ENCODE measurements at places on chromosomes 6 and 20.

GRCh38 chr6:170003451-170004160 is 252.2 kb downstream of the ERMARD start:
- no peak overlapping the region for H3K4me3 ChIP-seq
- H3K36me3 ChIP-seq: no peaks in the 10 kb centered on the region
- H3K27ac ChIP-seq: no peak overlapping the region
- DNase-seq: no peak
- no peaks in the 10 kb centered on the region for H3K27me3 ChIP-seq
- no peaks in the 10 kb centered on the region for H3K4me1 ChIP-seq

DNA sequence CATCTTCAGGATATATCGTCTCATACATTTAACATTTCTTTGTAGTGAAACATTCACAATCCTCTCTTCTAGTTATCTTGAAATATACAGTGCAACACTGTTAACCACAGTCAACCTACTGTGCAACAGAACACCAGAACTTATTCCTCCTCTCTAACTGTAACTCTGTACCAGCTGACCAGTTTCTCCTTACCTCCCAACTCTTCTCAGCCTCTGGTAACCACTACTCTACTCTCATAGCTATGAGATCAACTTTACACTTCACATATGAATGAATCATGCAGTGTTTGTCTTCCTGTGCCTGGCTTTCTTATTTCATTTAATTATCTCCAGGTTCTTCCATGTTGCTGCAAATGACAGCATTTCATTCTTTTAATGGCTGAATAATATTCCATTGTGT is 337.6 kb downstream of the BTBD9 start:
- H3K36me3 ChIP-seq: no peaks in the 10 kb centered on the region
- H3K4me1 ChIP-seq: no peaks in the 10 kb centered on the region
- no peak overlapping the region for H3K4me3 ChIP-seq
- H3K27me3 ChIP-seq: no peaks in the 10 kb centered on the region

DNA sequence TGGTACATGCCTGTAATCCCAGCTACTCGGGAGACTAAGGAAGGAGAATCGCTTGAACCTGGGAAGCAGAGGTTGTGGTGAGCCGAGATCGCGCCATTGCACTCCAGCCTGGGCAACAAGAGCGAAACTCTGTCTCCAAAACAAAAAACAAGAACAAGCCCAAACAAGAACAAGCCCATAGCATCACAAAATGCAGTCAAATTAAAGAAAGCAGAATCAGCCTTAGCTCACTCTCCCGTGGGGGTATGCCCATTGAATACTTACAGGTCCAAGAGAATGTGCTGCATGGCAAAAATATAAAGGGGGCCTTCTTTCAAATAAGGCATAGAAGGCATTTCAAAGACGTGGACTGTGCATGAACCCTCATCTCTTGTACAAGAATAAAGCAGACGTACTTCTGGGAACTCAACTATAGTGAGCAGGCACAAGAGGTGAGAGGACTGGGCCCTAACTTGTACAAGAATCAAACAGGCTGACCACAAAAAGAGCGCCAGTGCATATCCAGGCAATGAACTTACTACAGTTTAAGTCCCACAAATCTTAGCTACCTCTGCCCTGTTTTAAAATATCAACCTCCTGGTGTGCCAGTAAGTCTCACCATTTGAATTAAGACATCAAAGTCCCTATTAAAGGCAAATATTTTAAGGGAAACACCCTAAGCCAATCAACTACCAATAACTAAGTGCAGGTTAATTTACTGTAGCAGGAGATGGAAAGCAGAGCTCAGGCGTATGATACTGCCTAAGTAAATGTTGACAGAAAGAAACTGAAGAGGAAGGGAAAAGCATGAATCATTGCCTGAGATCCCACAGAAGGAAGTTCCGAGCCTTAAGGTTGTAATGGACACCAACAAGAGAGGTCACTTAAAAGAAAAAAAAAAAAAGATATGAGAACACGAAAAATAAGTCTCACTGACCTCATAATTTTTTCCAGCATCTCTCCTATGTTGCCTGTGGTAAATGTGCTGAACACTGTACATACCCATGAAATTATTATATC is 37.4 kb downstream of the TOMM6 start:
- DNase-seq: no peak
- H3K4me1 ChIP-seq: no peaks in the 10 kb centered on the region
- H3K27me3 ChIP-seq: no peaks in the 10 kb centered on the region
- H3K4me3 ChIP-seq: no peak overlapping the region

DNA sequence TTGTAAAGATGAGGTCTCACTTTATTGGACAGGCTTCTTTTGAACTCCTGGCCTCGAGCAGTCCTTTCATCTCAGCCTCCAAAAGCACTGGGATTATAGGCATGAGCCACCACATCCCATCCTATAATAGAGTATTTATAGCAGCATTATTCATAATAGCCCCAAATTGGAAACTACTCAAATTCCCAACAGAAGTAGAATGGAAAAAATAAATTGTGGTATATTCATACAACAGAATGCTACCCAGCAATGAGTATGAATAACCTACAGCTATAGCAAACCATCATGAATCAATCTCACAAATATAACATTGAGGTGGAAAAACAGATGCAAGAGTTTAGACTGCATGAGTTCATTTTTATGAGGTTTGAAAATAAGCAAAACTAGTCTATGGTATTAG is 84.8 kb upstream of the BTBD3 start:
- no peak for DNase-seq
- no peaks in the 10 kb centered on the region for H3K36me3 ChIP-seq
- H3K4me3 ChIP-seq: no peak overlapping the region
- H3K27me3 ChIP-seq: no peaks in the 10 kb centered on the region
- H3K27ac ChIP-seq: no peak overlapping the region

DNA sequence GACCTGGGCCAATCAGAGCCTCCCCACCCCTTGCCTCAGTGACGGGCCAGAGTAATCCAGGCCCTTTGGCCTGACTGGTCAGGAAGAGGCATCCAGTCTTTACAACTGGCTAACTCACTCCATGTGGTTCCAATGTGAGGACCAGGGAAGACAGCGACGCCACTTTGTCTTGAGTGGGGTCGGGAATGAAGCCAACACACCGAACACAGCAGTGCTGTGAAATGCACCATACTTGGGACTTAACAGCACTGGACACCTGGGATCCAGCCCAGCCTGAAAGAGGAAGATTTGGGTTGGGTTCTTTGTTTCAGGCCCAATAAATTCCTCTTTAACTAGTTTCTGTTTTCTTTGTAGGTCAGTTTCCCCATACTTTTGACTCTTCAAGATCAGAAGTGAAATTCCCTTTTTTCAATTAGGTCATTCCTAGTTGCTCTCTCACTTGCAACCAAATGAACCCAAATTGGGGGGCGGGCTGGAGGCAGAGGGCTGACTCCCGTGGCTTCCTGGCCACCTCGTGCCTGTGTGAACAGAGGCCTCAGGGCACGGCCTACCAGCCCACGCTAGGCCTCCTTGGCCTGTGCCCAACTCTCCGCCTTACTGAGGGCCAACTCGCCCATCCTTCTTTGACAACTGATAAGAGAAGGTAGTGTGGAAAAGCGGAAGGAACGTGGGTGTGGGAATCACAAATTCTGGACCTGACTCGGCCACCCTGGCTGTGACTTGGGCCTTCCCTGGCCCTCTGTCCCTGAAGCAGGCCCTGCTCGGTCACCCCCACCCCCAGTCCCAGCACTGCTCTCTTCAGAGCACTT is 17.1 kb downstream of the SULF2 start:
- no peak overlapping the region for H3K4me3 ChIP-seq
- H3K4me1 ChIP-seq: no peaks in the 10 kb centered on the region
- peak overlapping the region; percentile 72 for H3K27ac ChIP-seq

DNA sequence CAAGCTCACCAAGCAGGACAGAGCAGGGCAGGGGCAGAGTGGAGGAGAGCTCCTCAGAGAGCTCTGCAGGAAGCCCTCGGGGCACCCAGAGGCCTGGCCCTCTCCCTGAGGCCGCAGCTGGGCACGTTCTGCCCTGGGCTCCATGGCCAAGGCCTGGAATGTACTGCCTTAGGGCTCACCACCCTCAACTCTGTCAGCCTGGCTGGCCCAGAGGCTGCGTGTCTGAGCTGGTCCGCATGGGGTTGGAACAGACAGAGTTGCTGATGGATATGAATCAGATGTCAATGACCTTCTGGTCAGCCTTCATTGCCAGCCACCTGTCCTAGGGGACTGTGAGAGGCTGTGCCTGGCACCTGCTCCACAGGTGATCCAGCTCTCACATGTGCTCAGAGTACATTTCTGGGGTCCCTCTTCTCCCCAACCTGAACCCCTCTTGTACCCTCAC is 33.2 kb upstream of the PCMTD2 start:
- no peaks in the 10 kb centered on the region for H3K36me3 ChIP-seq
- H3K4me1 ChIP-seq: no peaks in the 10 kb centered on the region
- no peak overlapping the region for H3K4me3 ChIP-seq
- no peak overlapping the region for H3K27ac ChIP-seq
- DNase-seq: no peak
- H3K27me3 ChIP-seq: peaks cover 31% of the 10 kb centered on the region

DNA sequence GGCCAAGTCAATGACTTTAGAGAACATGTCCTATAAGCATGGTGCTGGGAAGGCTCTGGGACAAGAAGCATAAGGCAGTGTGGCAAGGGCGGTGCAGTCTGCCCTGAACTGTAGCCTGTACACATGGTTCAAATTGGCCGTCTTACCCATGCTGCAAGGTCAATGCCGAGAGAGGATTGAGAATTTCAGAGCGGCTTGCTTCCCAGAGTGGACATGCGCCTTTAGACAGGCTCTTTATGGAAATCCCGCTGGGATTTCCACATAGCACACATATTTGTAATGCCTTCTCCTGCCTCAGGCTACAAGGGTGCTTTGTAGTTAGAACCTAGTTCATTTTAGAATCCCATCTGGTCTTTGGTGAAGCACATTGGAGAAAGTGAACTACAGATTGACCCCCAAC is 36.1 kb upstream of the CEP162 start:
- H3K36me3 ChIP-seq: no peaks in the 10 kb centered on the region
- no peak for DNase-seq
- H3K27me3 ChIP-seq: no peaks in the 10 kb centered on the region
- H3K4me3 ChIP-seq: no peak overlapping the region

GRCh38 chr6:143333081-143333480 is 117.4 kb downstream of the ADAT2 start:
- H3K27ac ChIP-seq: no peak overlapping the region
- DNase-seq: no peak
- H3K36me3 ChIP-seq: no peaks in the 10 kb centered on the region
- H3K4me3 ChIP-seq: no peak overlapping the region
- peaks cover 49% of the 10 kb centered on the region for H3K4me1 ChIP-seq

- no peak for DNase-seq
- no peaks in the 10 kb centered on the region for H3K27me3 ChIP-seq
- no peak overlapping the region for H3K4me3 ChIP-seq
- H3K36me3 ChIP-seq: no peaks in the 10 kb centered on the region
These were observed 328.5 kb upstream of the PRDM1 start for GRCh38 chr6:105757512-105758200.

DNA sequence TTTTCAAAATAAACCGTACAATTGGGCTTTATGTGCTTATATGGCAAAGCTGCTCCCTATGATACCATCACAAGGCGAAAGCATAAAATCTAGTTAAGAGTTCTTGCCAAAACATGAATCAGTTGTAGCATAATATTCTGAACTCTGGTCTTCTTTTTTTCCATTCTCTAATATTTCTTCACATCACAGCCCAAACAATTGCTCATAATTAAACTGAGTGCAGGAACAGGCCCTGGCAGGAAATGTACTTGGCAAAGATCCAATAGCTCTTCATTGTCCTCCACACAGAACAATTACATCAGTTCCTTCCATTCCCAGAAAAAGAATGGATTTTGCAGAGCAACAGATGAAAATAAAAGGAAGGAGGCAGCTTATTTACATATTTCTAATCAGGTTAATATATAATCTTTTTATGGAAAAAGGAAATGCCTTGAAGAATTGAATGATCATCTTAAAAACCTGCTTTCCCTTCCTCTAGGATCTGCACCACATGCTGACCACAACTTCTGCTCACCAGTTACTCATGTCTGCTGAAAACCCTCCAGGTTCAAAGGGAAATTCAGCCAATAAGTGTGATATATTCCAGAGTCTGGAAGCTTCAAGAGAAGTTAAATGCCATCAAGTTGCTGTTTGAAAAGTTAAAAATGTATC is 123.3 kb upstream of the COL21A1 start:
- H3K36me3 ChIP-seq: no peaks in the 10 kb centered on the region
- peak overlapping the region; percentile 67 for H3K27ac ChIP-seq
- H3K4me1 ChIP-seq: peaks cover 29% of the 10 kb centered on the region
- no peaks in the 10 kb centered on the region for H3K27me3 ChIP-seq
- no peak overlapping the region for H3K4me3 ChIP-seq

GRCh38 chr6:112337209-112337638 is 9.9 kb upstream of the RFPL4B start:
- no peaks in the 10 kb centered on the region for H3K36me3 ChIP-seq
- H3K4me3 ChIP-seq: no peak overlapping the region
- no peak for DNase-seq
- H3K27me3 ChIP-seq: no peaks in the 10 kb centered on the region
- no peak overlapping the region for H3K27ac ChIP-seq

All from esophagus squamous epithelium (tissue), 5 donors.